ENCODE measurements at places on chromosomes 11 and 22.

GRCh38 chr22:43257961-43258360, 71.0 kb upstream of the TTLL12 start:
- no peak for DNase-seq

DNA sequence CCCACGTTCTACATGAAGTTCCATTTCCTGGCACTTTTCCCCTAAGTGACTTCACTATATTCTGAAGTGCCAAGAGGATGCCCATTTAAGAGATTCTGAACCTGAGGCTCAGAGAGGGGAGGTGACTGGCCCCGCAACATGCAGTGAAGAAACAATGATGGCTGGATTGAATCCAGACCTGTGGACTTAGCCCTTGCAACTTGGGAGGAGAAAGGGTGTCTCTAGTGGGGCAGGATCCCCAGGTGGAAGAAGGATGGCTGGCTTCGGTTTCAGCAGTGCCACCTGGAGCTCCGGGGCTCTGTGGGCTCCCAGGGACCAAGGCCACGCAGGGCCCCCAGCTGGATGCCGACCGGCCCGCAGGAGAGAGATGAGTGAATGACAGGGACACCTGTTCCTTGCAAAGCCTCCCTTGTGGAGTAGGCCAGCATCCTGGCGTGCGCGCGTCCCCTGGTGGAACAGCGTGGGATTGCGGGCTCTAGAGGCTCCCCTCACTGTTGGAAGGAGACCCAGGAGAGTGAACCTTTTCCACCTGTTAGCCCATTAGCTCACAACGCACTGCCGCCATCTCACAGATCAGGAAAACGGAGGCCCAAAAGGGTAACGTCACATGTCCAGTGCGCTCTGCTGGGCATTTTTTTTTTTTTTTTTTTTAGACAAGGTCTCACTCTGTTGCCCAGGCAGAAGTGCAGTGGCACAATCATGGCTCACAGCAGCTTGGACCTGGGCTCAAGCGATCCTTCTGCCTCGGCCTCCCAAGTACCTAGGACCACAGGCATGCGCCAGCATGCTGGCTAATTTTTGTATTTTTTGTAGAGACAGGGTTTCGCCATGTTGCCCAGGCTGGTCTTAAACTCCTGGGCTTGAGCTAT, 104.7 kb downstream of the KIAA1671 start:
- peak; percentile 75 for DNase-seq

- DNase-seq = peak; percentile 76
Measured at GRCh38 chr22:30422481-30423300, 2.9 kb upstream of the MTFP1 start.

- no peak for DNase-seq
Measured at GRCh38 chr11:119371778-119372182, 9.7 kb downstream of the USP2 start.

- no peak for DNase-seq
Measured at GRCh38 chr11:4194889-4195288, 100.3 kb downstream of the RRM1 start.
